ENCODE measurements at places on chromosomes 13 and 19.

GRCh38 chr19:39631178-39631577 is 24.5 kb upstream of the LGALS16 start:
- no peak for DNase-seq

DNA sequence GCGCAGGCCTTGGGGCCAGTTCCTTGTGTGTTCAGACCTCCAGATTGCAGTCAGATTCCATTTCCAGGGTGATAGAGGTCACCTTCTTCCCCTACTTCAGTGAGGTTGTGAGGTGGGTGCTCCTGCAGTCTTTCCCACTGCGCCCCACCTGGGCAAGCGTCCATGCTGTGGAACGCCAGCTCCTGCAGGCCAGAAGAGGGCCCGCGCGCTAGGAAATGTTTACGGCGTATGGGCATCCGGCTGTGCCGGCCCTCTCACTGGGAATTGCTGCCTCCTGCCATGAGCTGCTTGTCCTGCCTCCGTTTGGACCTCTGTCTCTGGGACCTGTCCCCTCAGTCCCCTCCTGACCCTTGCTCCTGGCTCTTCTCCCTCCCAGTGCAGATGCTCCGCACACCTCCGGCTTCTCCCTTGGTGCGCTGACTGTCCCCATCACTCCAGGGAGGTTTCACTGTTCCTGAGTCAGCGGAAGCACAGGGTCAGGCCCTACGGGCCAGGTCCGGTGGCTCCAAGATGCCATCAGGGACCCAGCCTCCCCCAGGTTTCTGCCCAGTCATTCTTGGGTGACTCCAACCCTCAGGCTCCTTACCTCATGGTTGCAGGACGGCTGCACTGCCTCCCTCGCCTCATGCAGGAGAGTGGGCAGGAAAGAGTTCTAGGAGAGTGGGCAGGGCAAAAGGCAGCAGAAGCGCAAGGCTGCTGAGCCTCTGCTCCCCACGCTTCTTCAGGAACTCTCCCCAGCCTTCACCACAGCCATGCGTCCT is 56.6 kb downstream of the SMARCA4 start:
- DNase-seq = no peak

DNA sequence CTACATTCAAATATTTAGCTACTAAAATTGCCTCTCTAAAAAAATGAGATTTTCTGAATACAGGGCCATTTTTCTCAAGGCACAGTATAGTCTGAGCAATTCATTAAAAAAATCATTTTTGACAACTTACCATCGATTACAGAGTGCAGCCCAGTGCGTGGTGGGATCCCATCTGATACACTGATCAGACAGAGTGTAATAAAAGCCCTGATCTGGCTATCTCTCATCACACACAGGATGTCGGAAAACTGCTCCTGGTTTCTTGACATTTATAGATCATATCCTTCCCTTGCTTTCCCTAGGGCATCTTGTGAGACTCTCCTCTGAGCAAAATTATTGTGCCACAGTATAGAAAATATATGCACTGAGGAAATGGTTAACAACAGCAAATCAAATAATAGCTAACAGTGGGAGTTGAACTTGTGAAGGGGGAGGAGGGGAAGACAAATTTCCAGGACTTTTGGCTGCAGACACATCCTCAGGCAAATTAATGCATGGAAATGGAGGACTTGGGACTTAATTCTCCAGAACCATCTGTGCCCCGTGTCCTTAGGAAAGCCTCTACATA is 28.4 kb upstream of the CNMD start:
- DNase-seq = no peak

DNA sequence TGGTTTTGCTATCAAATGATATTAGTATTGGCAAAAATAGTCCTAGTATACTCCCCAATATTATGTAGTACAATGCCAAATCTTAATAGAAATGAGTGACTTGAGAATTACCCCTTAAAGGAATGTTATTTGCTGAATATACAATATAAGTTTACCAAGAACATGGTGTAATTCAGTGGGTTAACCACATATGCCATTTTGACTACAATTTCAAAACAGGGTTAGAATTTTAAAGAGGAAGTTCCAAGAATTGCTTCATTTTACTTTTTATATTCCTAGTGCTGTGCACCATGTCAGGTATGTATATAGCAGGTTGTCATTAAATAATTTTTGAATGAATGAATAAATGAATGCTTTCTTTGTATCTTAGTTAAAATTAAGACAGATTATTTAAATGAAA is 66.3 kb downstream of the LMO7 start:
- peak; percentile 87 for DNase-seq

DNA sequence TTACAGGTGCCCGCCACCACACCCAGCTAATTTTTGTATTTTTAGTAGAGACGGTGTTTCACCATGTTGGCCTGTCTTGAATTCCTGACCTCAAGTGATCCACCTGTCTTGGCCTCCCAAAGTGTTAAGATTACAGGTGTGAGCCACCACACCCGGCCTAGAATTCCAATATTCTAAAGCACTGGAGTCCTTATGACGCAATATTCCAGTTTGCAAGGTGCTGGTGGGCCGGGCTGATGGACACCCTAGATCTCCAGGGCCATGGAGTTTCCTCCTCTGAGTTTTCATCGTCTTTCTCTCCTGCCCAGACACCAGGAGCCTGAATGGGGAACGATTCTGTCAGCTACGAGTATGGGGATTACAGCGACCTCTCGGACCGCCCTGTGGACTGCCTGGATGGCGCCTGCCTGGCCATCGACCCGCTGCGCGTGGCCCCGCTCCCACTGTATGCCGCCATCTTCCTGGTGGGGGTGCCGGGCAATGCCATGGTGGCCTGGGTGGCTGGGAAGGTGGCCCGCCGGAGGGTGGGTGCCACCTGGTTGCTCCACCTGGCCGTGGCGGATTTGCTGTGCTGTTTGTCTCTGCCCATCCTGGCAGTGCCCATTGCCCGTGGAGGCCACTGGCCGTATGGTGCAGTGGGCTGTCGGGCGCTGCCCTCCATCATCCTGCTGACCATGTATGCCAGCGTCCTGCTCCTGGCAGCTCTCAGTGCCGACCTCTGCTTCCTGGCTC is 8.5 kb upstream of the DHX34 start:
- no peak for DNase-seq

Measured in MV-4-11 (cell line).